ENCODE measurements at places on chromosomes 2 and 18. TPM values are rescaled to one million over a fixed set of nuclear protein-coding genes. Genes with fewer than 3 reads are reported as not detected.
A peak's percentile ranks its signal among the peaks of the same experiment; 100 is the strongest.

Gene ICOS
- 8.6 TPM for polyA plus RNA-seq

Gene TFCP2L1
- not detected for polyA plus RNA-seq

Gene MAP3K19
- polyA plus RNA-seq = not detected

Gene AGAP1
- polyA plus RNA-seq = 0.10 TPM

DNA sequence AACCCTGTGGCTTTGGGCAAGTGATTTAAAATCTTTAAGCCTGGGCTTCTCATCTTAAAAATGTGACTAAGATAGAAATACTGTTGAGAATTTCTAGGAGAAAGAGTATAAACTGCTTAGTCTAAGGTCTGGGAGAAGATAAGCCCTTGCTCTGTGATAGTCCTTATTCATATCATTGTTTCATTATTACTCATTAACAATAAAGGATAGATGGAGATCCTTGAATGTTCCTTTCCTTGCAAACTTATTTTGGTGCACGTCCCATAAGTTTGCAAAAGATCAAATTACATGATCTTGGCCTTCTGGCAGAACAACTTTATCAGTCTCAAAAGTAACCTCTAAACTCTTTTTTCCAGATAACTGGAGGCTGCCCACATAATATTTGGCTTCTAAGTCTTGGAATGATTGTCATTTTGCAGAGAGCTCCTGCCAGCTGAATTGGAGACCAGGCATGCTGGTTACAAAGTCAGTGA lies 138.3 kb downstream of the FAM124B start:
- H3K27me3 ChIP-seq = peaks cover 31% of the 10 kb centered on the region
- no peaks in the 10 kb centered on the region for H3K36me3 ChIP-seq
- H3K4me3 ChIP-seq = no peak overlapping the region
- no peak overlapping the region for H3K27ac ChIP-seq
- peaks cover 2% of the 10 kb centered on the region for H3K4me1 ChIP-seq
- no peak for DNase-seq

- peaks cover 2% of the 10 kb centered on the region for H3K36me3 ChIP-seq
- peak overlapping the region; percentile 21 for H3K27ac ChIP-seq
- H3K4me1 ChIP-seq = peaks cover 71% of the 10 kb centered on the region
- DNase-seq = peak; percentile 33
- H3K27me3 ChIP-seq = no peaks in the 10 kb centered on the region
These were observed 73.2 kb downstream of the DOCK10 start for GRCh38 chr2:224969095-224969494.

DNA sequence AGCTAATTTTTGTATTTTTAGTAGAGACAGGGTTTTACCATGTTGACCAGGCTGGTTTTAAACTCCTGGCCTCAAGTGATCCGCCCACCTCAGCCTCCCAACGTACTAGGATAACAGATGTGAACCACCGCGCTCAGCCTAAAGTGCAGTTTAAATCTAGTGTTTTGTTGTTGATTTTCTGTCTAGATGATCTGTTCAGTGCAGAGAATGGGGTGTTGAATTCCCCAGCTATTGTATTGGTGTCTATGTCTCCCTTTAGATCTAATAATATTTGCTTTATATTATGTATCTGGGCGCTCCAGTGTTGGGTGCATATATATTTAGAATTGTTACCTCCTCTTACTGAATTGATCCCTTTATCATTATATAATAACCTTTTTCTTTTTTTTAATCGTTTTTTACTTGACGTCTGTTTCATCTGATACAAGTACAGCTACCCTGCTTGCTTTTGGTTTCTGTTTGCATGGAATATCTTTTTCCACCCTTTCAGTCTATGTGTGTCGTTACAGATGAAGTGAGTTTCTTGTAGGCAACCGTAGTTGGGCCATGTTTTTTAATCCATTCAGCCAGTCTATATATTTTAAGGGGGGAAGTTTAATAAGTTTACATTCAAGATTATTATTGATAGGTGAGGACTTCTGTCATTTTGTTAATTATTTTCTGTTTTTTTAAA lies 34.3 kb downstream of the GALM start:
- H3K27me3 ChIP-seq = no peaks in the 10 kb centered on the region
- H3K4me1 ChIP-seq = no peaks in the 10 kb centered on the region
- DNase-seq = no peak
- no peak overlapping the region for H3K4me3 ChIP-seq
- peaks cover 8% of the 10 kb centered on the region for H3K36me3 ChIP-seq

GRCh38 chr2:124908411-124908810 lies 883.3 kb downstream of the CNTNAP5 start:
- no peaks in the 10 kb centered on the region for H3K4me1 ChIP-seq
- H3K36me3 ChIP-seq = no peaks in the 10 kb centered on the region
- H3K27ac ChIP-seq = no peak overlapping the region
- H3K4me3 ChIP-seq = no peak overlapping the region
- DNase-seq = no peak

DNA sequence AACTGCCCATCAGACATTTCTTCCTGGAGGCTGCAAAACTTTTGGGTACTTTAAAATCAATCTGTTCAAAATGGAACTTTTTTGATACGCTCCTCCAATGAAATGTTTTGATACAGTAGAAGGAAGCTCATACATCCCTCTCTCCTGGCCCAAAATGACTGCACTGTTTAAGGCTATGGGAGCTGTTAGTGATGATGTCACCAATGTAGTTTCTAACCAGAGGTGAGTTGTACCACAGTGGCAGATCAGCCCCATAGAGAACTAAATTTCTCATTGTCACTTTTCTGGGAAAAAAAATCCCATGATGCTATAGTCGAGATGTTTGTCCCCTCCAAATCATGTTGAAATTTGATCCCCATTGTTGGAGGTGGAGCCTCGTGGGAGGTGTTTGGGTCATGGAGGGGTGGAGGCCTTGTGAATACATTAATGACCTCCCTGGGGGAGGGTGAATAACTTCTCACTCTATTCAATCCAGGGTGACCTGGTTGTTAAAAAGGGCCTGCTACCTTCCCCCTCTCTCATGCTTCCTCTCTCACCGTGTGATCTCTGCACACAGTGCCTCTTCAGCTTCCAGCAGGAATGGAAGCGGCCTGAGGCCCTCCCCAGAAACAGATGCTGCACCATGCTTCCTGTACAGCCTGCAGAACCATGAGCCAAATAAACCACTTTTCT lies 117.4 kb upstream of the NPAS2 start:
- DNase-seq = no peak
- no peaks in the 10 kb centered on the region for H3K36me3 ChIP-seq
- no peak overlapping the region for H3K27ac ChIP-seq
- H3K4me1 ChIP-seq = peaks cover 11% of the 10 kb centered on the region
- H3K4me3 ChIP-seq = no peak overlapping the region
- no peaks in the 10 kb centered on the region for H3K27me3 ChIP-seq

DNA sequence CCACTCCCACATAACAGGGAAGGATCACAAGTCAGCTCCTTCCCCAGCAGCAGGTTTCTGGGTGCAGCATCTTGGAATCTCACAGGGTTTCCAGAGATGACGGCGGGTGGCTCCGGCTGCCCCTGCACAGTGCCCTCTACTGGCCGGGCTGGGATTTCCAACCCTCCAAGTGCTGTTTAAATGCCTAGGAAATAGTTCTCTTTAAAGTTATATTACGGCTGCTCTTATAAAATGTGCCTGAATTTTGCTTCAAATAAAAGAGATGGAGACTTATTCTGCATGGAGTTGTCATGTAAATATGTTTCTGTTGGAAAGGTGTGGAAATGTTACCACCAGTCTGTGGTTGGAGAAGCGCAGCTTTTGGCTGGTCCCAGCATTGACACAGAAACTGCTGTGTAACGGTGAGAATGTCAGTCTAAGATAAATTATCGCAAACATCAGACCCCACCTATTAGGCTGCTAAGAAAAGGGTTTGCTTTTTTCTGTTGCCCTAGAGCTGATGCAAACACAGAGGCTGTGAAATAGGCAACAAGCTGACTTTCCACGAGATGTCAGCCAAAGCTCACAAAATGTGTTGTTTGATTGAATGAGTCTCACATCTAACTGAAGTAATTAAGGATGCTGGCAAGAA lies 3.3 kb upstream of the HJURP start:
- peaks cover 7% of the 10 kb centered on the region for H3K4me1 ChIP-seq
- no peak overlapping the region for H3K27ac ChIP-seq
- peaks cover 2% of the 10 kb centered on the region for H3K27me3 ChIP-seq
- no peaks in the 10 kb centered on the region for H3K36me3 ChIP-seq
- H3K4me3 ChIP-seq = no peak overlapping the region

GRCh38 chr2:40329739-40330030 lies 122.2 kb downstream of the SLC8A1 start:
- H3K4me3 ChIP-seq = no peak overlapping the region
- no peak for DNase-seq
- H3K36me3 ChIP-seq = no peaks in the 10 kb centered on the region
- no peaks in the 10 kb centered on the region for H3K4me1 ChIP-seq
- no peak overlapping the region for H3K27ac ChIP-seq

GRCh38 chr2:165601065-165601830 lies 131.8 kb downstream of the CSRNP3 start:
- H3K36me3 ChIP-seq = no peaks in the 10 kb centered on the region
- H3K27me3 ChIP-seq = peaks cover 11% of the 10 kb centered on the region
- no peaks in the 10 kb centered on the region for H3K4me1 ChIP-seq

Data from naive thymus-derived CD8-positive, alpha-beta T cell (primary cell).